ENCODE measurements at places on chromosomes 4 and X.

DNA sequence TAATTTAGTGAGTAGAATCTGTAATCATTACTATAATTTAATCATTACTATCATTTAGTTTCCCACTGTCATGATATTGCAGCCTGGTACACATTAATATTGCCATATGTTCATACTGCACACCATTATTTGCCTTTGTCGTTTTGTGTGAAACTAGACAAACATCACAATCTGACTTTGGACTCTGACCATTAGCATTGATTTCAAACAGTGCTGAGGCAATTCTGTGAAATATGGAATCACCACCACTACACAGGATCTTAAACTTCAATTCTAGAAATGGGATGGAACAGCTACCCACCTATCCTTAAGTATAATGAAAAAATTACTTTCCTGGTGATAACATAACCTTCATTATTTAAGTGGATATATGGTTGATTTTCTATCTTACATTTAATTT, 98.3 kb downstream of the SORBS2 start:
- DNase-seq = no peak

DNA sequence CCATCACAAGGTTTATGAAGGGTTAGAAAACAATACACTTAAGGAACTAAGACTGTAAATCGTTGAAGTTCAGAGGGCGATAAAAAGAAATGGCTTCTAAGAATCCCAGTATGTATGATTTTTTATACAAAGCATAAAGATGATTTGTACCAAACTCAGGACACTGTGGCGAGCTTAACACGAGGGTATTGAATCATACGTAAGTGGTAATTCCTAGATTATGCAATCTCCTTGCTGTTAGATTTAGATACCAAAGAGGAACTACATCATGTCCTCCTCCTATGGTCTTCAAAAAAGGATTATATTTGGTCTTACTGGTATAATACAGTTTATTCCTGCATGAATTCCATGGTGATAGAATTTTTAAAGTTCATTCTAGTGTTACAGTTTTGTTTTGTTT, 23.9 kb downstream of the NFKB1 start:
- DNase-seq = no peak

DNA sequence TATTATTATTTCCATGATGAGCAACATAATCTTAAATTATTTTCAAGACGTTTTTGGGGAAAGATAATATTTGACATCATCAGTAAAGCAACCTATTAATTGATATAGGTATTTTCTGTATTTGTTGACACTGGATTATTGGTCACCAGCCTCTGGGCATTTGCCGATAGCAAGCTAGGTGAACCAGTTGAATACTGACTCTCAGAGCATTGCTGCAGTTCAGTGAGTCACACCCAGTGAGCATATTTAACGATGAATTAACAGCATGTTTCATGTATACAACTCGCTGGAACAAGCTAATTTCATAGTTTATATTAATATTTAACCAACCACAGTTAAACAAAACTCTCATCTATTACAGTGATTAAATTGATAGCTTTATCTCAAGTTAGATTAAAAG, 1006.0 kb upstream of the DIAPH2 start:
- no peak for DNase-seq

DNA sequence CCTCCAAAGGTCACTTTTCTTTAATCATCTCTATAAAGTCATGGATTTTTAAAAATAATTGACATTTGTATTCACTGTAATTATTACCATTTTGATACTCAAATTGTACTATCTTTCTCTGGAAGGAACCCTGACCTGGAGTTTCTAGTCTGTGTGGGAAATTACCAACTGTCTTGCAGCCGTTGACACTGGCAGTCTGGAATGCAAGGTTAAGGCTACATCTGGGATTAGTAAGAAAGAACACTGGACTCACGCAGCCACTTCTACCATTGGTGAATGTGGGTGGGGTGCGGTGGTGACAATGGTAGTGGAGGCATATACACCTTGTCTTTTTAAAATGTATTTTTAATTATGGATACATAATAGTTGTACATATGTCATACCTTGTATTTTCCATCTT, 40.9 kb downstream of the EGF start:
- no peak for DNase-seq

DNA sequence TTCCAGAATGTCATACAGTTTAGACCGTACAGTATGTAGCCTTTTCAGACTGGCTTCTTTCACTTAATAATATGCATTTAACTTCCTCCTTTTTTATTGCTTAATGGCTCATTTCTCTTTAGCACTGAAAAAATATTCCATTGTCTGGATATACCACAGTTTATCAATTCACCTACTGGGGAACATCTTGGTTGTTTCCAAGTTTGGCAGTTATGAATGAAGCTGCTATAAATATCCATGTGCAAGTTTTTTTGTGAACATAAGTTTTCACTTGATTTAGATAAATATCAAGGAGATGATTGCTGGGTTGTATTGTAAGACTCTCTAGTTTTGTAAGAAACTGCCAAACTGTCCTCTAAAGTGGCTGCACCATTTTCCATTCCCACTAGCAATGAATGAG, 375.5 kb downstream of the PCDH18 start:
- DNase-seq = no peak

DNA sequence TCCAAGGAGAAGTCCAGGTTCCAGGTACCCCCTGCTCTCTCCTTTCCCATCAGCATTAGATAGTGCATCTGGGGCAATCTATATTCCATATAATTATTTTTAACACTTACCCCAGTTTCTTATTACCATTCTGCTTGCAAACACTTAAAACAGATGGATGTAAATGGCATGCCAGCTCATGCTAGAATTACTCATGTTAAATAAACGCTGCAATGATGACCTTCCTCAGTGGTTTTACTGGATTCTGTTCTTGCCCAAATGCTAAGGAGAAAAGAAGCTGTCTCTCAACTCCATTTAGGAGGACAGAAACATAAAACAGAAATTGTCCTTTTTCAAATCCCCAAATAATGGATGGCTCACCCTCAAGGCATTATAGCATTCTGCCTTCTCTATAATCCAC, 161.1 kb downstream of the NLGN4X start:
- no peak for DNase-seq

DNA sequence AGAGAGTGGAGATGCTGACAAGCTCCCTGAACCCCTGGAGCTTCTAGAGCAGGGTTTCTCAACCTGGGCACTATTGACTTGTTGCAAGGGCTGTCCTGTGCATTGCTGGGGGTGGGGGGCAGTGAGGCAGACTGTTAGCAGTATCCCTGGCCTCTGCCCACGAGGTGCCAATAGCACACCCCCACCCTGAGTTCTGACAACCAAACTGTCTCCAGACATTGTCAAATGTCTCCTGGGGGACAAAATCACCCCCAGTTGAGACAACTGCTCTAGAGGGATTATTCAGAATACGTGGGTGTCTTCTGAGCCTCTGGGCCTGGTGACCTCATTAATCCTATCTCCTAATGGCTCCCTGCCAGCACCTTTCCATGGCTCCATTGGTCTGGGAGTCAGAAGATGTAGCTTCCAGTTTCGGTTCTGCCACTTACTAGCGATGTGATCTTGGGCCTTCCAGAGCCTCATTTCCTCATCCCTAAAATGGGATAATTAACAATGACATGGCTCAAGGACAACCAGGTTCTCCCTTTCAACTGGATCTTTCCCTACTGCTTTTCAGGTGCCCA, 17.6 kb upstream of the PJA1 start:
- no peak for DNase-seq

- DNase-seq = no peak
Observed at GRCh38 chrX:37872303-37872655, 24.9 kb upstream of the DYNLT3 start.

GRCh38 chr4:155025762-155026457, 182.5 kb upstream of the NPY2R start:
- DNase-seq = no peak

DNA sequence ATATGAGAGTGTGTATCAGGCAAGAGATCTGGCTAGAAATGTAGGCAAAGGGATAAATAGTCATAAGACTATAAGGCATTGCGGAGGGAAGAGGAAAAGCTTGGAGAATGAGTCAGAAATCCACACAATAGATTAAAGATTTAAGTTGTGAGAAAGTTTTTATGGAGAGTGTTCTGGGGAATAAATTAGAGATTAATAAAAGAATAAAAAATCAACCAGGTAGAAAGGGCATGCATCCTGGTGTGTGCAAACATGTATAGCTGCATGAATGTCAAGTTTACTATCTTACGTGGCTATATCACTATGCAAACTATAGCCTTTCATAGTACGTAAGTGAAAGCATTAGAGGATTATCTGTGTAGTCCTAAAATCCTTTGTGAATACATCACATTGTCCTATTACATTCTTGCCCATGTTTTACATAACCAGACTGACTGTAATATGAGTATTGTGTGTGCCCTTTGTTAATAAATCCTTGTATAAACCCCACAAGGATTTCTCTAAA, 36.9 kb downstream of the SNCA start:
- DNase-seq = no peak

DNA sequence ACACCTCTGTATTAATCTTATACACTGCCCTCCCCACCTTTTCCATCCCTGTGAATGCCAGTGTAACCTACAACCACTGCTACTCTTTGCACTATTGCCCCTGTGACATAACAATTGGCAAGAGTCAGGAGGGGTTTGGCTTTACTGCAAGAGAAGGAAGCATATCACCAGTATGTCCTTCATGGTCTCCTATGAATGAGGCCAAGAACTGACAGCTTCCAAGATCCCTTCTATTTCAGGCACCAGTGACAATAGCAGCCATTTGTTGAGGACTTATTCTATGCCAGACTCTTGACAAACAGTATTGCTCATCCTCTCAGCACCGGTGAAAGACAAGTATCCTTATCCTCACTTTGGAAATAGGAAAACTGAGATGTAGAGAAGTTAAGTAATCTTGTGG, 363.9 kb downstream of the MID1IP1 start:
- DNase-seq = no peak

- DNase-seq = no peak
Observed at GRCh38 chr4:44848466-44848865, 122.1 kb upstream of the GNPDA2 start.

DNA sequence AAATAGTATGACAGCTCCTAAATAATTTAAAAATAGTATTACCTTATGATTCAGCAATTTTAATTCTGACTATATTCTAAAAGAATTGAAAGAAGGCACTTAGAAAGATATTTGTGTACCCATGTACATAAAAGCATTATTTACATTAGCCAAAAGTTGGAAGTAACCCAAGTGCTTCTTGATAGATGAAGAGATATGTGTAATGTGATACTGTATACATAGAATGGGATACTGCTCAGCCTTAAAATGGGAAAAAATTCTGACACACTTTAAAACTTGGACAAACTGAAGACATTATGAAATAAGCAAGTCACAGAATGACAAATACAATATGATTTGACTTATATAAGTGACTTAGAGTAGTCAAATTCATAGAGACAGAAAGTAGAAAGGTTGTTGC, 112.2 kb downstream of the IDS start:
- DNase-seq = no peak

DNA sequence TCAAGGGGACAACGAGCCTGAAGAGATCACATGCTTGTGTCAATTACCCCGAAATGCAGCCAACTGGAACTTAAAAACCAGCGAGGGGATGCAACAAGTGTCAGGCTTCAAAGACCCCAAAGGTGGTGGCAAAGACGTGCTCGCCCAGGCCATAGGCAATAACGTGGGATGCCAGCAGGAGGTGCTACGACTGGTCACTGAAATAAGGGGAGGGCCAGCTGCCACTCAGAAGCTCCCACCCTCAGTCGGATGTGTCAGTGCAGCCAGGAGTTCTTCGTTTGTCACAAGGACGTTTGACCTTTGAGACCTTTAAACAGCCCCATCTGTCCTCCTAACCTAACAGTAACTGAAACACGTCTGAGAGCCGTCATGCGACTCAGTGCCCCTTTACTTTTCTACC, 556.8 kb upstream of the PCDH10 start:
- DNase-seq = no peak

DNA sequence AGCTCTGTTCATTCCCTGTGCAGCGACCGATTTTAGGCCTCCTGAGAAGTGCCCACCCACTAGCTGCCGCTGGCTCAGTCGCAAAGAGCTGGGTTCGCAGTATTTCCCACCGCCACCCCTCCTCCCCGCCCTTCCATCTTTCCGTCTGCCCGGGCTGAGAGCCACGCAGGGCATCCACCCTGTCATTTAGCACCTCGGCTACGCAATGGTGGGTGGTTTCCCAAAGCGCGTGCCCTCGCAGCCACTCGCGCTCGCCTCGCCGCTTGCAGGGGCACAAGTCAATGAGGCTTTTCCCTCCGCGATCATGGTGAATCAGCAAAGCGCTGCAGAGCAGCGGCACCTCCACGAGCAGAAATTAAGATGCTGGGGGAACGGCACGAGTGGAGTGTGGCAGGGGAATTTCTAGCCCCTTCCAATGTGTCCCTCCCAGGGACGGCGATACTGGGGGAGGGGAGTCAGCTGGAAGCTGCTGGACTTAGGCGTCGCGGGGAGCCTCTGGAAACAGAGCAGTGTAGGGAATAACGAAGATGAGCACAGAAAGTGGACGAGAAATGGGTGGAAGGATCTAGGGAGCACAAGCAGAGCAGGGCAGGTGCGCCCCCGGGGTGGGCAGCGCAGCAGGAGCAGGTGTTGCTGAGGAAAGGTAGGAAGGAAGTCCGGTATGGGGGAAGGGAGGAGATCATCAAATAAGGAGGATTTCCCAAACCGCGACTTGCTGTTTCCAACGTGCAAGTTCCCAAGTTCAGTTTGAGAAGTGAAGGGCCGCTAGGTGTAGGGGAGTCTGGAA, 2.4 kb upstream of the PTCHD1 start:
- no peak for DNase-seq

- no peak for DNase-seq
Observed at GRCh38 chr4:79213010-79213409, 112.9 kb downstream of the NAA11 start.

DNA sequence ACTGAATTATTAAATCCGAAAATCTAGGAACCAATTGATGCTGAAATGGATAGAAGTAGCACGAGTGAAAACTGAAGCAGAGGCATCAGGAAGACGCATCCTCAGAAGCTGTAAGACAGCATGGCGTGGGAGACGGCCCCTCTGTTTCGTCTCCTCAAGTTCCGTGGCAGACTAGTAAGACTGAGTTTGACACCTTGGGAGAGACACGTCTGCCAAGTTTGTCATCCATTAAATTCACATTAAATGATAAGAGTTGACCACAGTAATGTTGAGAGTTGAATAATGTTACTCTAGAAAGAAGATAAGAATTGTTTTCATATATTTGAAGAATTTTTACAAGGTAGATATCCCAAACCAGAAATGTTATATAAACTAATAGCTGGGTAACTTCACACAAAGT, 736.1 kb upstream of the FRG1 start:
- DNase-seq = no peak

DNA sequence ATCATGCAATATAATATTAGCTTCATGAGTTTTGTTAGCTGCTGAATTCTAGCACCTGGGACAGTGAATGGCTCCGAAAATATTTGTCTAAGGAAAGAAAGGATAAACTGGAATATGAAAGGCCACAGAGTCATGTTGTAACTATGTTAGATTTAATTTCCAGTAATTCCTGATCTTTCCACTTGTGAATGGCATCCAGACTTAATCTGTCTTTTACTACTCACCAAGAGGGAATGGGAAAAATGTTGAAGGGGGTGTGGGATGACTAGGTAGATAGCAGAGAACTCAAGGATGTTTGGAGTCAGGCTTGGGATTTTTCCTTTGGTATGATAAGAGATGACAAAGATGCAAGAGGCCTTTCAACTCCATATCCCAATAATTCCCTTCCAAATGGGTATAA, 9.4 kb downstream of the ADH6 start:
- no peak for DNase-seq

All from NCI-H446 treated with DMSO at 0.1 percent for 48 hours (cell line).